ENCODE measurements at places on chromosomes 2 and 18.

DNA sequence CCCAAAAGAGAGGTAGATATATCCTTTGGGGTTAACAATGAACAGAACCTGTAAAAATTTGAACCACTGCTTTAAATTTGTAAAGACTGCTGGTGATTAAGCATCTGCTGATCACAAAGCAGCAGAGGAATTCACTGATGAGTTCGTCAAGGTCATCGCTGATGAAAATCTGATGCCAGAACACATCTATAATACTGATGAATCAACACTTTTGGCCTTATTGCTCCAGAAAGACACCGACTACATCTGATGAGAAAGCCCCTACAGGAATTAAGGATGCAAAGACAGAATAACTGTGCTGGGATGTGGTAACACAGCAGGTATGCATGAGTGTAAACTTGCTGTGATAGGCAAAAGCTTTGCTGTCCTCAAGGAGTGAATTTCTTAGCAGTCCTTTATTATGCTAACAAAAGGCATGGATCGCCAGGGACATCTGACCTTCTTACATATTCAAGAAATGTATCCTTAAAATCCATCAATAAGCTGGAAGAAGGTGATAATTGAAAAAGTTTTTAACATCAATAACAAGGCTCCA, 30.5 kb upstream of the SGPP2 start:
- DNase-seq = no peak

GRCh38 chr2:42618972-42619371, 50.5 kb downstream of the MTA3 start:
- peak; percentile 79 for DNase-seq

GRCh38 chr2:40028792-40029488, 249.9 kb upstream of the THUMPD2 start:
- DNase-seq = no peak

GRCh38 chr2:114108824-114109416, 219.0 kb downstream of the ACTR3 start:
- DNase-seq = no peak

- no peak for DNase-seq
These were observed 127.4 kb downstream of the NOL4 start for GRCh38 chr18:34097312-34097711.

- DNase-seq = no peak
These were observed 53.1 kb downstream of the TTC27 start for GRCh38 chr2:32680942-32681341.

DNA sequence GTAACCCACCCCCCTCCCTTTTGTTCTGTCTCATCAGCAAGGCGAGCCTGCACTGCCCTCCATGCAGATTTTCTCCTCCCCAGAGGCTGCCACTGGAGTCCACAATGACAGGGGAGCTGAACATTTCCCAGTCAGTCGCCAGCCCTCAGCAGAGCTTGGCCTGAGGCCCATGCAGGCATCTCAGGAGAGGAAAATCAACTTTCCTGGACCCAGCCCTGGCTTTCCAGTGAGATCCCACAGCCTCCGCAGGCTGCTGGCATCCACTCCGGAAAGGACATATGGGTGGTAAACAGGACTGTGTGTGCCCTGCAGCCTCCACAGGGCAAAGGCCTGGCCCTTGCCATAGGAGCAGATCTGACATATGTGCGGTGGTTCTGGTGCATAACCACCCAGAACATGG, 253.8 kb downstream of the TNS1 start:
- no peak for DNase-seq

DNA sequence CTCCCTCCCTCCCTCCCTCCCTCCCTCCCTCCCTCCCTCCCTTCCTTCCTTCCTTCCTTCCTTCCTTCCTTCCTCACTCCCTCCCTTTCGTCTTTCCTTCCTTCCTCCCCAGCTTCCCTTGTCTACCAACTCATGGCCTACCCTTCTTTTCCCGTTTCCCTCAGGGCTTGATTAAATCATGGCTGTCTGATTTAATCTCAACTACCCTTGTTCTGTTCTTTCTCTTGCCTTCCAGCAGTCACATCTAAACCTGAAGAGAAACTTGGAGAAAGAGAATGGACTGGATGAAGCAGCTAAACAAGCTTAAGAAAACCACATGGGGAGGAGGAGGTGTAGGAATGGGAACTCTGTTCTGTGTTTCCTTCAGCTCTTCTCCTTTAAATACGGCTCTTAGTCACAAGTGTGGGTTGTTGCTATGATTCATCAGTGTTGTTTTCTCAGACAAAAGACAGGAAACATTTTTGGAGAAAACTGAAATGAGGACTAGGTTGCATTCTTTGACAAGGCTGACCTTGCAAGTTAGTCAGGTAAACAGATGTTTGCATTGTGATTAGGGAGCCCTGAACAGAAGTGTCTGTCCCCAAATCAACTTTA, 177.9 kb downstream of the LRRTM1 start:
- peak; percentile 29 for DNase-seq

- DNase-seq = no peak
These were observed 126.3 kb downstream of the C2orf74 start for GRCh38 chr2:61288070-61288841.

- DNase-seq = no peak
These were observed 104.2 kb downstream of the TPGS2 start for GRCh38 chr18:36724591-36725001.

DNA sequence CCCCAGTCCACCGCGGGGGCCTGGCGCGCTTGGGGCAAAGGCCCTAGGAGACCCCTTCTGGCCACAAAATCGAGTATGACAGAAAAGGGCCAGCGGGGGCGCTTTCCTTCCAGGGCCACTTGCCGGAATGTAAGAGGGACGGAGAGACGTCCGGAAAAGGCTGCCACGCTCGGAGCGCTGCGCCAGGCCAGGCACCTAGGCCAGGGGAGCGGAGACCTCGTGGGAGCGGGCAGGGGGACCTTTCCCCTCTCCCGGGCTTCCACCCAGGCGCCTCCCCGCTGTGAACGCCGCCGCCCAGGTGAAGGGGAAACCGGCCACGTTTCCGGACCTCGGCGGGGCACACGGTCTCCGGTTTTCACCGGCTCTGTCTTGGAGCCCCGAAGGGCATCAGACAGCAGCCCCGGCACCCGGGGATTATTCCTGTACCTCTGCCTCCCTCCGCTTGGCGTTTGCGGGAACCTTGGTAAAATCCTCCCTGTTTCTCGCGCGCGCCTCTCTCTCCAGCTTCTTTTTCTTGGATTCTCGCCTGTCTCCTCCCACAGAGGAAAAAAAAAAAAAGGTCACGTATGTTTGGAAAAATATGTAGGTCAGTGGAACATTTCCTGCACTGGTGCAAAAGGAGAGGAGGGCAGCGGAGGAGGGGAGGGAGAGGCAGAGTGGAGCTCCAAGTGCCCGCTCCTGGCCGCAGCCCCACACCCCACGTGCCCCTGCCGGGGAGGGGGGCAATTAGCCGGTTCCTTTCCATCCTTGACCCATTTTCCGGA, 1.2 kb upstream of the NPAS2 start:
- peak; percentile 75 for DNase-seq

DNA sequence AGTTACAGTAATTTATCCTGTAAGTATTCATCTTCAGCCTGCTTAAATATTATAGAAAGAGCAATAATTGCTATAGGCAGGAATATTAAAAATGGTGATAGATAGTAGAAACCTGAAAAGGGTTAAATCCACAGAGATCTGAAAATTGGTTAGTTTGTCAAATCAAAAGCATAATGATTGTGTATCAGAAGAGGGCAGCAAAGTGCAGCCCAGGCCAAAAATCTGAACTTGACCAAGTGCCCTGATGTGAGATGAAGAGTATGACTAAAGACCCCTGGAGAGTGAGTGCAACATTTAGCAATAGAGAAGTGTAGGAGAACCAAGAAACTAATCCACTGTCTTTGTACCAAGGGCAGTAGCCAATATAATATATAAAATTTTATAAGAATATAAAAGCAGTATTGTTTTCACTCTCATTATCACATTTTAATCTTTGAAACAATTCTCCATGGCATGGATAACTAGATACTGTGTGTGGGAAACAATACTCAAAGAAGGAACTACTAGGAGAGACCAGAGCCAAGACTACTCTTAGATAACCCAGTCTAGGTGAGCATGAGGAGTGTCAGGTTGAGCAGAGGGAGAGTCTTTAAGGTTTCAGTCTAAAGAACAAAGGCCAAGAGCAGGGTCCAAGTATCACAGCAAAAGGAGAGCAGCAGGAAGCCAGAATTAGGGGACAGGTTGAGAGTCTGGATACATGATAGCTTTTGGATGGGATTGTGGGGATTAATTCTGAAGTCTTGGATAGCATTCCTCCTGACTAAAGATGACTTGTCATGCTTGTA, 148.7 kb downstream of the CALCRL start:
- peak; percentile 19 for DNase-seq

- no peak for DNase-seq
These were observed 69.4 kb upstream of the UBE2E3 start for GRCh38 chr2:180910831-180911665.

- no peak for DNase-seq
These were observed 63.2 kb upstream of the ACAA2 start for GRCh38 chr18:49876536-49876935.

DNA sequence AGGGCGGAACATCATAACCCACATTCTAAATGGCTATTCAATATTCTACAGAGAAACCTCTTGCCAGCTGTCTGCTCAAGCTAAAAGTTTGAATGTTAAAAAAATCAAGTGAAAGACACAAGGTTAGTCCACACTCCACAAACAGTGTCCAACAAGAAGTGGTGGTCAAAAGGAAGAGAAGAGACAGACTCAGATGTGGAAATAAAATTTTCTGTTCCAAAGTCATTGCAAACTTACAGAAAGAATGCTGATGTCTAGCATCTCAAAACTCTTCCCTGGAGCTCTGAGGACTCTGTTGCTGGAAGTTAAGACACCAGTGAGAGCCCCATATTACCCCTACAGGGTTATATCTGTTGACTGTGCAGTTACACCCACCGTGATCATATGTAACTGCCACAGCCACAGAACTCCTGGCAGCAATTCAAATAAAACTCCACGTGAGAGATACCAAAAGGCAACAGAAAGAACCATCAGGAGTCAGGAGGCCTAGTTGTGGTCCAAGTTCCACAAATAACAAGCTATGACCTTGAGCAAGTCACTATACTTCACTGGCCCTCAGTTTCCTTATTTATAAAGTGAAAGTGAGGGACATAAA, 60.9 kb downstream of the AAK1 start:
- DNase-seq = peak; percentile 34

DNA sequence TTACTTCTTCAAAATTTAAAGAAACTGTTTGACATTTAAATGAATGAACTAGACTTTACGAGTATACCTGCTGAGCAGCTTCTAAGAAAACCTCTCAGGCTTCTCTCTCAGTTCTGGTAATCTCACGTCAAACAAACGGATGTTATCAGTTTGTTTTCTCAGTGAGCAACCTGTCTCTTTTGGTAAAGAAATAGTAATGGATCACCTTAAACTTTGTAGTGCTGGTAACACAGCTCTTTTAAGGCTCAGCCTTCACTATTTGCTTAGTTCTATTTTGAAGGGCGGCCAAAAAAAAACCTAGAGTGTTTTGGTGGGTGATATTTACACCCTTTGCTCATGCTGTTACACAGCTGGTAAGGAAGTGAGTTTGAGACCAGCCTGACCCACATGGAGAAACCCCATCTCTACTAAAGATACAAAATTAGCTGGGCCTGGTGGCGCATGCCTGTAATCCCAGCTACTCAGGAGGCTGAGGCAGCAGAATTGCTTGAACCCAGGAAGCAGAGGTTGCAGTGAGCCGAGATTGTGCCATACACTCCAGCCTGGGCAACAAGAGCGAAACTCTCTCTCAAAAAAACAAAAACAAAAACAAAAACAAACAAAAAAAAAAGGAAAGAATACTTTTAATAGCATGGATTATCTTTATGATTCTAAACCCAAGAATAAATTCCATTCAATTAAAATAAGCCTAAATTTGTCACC, 15.9 kb downstream of the FN1 start:
- DNase-seq = no peak

- DNase-seq = no peak
These were observed 109.4 kb upstream of the TMEM200C start for GRCh38 chr18:6004683-6005082.

DNA sequence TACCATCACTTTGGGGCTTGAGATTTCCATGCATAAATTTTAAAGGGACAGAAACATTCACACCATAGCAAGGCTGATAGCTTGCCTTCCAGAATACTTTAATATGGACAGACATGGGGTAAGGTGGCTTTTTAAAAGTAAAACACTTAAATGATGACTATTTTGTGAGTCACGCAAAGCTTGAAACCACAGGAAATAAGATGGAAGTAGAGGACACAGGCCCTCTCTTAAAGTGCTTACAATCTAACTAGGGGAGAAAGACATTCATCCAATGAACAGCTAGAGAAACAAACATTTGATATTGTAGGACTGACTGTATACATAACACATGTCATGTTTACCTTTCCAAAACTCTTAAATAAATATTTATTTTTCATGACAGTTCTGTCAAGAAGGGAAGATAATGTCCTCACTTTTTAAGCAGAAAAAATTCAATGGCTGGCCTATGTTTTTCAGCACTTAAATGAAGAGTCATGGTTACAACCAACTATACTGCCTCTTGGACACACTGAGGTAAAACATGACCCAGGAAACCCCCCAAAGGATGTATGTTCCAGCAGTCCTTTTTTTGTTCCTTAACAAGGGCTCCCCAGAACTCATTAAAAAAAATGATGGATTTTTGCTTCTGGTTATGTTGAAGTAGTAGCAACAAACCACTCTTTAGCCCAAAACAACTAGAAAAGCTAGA, 120.0 kb upstream of the RBMS1 start:
- DNase-seq = peak; percentile 80

DNA sequence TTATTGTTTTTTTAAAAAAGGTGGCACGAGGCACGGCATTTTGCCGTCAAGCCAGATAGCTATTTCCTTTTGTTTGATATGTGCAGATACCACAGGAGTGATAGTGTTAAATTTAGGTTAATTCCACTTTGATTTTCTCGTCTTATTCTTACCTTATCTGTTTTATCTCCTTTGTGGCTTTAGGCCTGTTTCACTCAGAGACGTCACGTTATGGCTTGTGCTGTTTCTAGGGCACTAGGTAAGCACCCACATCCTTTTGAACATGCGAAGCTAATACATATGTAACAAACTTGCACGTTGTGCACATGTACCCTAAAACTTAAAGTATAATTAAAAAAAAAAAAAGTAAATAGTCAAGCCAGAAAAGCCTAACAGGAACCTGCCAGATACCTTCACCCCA, 57.8 kb downstream of the C18orf63 start:
- no peak for DNase-seq

DNA sequence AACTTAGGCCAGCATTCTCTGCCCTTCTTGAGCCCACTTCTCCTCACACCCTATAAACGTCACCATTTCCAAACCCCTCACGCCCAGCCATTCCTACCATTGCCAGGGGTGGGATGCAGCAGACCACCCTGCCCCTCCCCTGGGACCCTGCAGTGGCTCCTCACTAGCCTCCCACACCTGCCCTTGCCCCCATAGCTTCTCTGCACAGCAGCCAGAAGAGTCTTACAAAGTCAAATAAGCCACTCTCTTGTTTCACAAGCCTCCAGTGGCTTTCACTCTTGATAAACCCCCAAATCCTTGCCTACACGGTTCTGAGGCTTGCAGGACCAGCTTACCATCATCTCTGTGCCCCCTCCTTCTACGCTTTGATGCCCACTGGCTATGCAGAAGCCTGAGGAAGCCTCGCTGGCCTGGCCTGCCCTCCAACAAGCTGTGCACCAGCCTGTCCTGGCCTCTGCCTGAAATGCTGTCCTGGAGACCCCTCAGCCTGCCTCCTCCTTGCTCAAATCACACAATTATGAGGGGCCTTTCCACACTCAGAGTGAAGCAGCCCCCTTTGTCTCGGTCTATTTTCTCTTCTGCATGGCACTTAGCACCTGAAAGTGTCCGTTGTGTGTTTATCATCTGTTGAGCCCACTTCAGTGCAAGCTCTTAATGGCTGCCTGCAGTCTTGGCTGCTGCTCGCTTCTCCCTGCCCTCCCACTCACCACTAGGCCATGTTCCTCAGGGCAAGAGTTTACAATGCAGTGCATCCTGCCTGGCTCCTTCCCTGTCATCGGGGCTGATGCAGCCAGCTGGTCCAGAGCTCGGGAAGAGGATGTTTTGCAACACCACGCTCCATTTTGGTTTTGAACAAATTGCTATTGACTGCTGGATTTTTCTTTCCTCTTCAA, 82.6 kb upstream of the RGPD5 start:
- no peak for DNase-seq

Data from EL (cell line).